ENCODE measurements at places on chromosomes 12 and 14. TPM values are rescaled to one million over a fixed set of nuclear protein-coding genes. Genes with fewer than 3 reads are reported as not detected.
A peak's percentile ranks its signal among the peaks of the same experiment; 100 is the strongest.

CIROP gene
- polyA plus RNA-seq = not detected

GLI1 gene
- polyA plus RNA-seq = 0.36 TPM

GRCh38 chr14:104898870-104899510 is 25.7 kb upstream of the PLD4 start:
- no peak for DNase-seq

- no peak for DNase-seq
These were observed 34.4 kb downstream of the CDK17 start for GRCh38 chr12:96365604-96366380.

GRCh38 chr12:128606051-128606450 is 217.7 kb downstream of the SLC15A4 start:
- no peak for DNase-seq

GRCh38 chr14:58812050-58812910 is 174.5 kb downstream of the DACT1 start:
- peak; percentile 97 for DNase-seq

DNA sequence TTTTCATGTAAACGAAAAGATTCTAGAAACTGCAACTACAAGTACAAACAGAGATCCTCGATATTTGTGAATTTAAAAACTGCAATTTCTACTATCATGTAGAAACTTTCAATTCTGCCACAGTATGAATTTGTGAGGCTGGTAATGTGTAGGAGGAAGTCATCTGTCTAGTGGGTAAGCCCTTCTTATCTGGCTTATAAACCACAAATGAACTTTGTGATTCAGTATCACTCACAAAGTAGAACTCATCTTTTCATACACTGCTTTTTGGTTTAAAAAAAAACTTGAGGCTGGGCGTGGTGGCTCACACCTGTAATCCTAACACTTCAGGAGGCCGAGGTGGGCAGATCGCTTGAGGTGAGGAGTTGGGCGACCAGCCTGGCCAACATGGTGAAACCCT is 20.7 kb downstream of the GTF2A1 start:
- DNase-seq = no peak

- DNase-seq = no peak
These were observed 416.5 kb downstream of the NRXN3 start for GRCh38 chr14:78586681-78587080.

DNA sequence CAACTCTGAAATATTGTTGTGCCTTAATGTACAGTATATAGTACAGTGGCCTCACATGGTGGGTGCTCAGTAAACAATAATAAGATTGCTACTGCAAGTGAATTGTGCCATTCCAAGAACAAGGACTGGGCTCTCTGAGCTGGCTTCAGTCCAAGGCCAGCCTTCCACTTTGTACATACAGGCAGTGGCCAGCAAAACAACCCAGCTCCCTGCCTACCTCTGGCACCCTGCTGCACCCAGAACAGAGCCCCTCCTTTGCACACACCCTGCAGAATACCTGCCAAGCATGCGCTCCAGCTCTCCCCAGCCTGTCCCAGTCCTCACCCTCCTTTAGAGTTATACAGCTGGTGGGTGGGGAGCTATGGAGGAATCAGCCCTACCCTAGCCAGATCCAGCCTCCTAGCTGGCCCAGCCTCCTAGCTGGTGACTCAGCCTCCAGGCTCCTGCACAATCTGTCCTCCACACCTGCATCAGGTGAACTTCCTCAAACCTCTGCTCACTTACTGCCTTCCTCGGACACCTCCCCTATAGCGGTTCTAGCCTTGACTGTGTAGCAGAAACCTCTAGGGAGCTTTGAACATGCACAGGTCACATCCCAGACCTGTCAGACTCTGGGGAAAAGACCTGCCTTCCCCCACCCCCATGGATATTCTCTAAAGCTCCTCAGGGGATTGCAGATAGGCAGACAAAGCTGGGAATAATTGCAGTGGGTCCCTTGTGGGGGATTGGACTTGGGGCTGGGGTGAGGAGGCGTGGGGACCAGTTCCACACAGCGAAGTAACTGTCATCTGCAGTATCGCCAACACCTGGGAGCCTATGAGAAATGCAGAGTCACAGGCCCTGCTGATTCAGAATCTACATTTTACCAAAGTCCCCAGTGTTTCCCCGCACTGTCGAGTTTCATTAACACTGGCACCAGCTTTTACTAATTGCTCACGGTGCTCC is 17.9 kb downstream of the ZDHHC22 start:
- no peak for DNase-seq

DNA sequence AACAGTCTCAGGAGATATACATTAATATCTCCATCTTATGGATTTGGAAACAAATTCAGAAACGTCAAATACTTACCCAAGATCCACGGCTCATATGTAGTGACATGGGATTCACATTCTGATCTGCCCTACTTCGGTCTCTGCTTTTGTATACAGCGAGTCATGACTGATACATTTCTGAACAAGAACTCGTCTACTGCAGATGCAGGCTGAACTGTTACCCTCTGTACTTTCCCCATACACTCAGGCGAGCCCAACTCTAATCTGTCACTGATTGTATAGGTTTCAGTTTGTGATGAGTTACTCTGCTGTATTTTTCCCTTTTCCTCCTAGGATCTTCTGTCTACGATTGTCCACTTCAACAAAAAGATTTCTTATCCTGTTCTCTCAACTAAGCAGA is 441.6 kb downstream of the CCDC91 start:
- DNase-seq = no peak

- DNase-seq = no peak
These were observed 321.8 kb upstream of the E2F7 start for GRCh38 chr12:77387214-77387613.

- DNase-seq = no peak
These were observed 143.5 kb downstream of the NEDD1 start for GRCh38 chr12:97050509-97050908.

- DNase-seq = no peak
These were observed 141.5 kb downstream of the NTF3 start for GRCh38 chr12:5573390-5573789.

DNA sequence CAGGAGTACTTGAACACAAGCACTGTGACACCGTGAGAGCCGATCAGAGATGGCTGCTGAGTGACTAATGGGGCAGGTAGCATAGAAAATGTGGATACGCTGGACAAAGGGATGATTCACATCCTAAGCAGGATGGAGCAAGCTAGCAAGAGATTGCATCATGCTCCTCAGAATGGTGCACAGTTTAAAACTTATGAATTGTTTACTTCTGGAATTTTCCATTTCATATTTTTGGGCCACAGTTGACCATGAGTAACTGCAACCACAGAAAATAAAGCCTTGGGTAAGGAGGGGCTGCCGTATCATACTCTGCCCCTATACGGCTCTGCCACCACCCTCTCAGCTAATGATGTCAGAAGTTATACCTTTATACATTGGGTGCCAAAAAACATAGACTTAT is 23.3 kb upstream of the MARK3 start:
- DNase-seq = no peak

DNA sequence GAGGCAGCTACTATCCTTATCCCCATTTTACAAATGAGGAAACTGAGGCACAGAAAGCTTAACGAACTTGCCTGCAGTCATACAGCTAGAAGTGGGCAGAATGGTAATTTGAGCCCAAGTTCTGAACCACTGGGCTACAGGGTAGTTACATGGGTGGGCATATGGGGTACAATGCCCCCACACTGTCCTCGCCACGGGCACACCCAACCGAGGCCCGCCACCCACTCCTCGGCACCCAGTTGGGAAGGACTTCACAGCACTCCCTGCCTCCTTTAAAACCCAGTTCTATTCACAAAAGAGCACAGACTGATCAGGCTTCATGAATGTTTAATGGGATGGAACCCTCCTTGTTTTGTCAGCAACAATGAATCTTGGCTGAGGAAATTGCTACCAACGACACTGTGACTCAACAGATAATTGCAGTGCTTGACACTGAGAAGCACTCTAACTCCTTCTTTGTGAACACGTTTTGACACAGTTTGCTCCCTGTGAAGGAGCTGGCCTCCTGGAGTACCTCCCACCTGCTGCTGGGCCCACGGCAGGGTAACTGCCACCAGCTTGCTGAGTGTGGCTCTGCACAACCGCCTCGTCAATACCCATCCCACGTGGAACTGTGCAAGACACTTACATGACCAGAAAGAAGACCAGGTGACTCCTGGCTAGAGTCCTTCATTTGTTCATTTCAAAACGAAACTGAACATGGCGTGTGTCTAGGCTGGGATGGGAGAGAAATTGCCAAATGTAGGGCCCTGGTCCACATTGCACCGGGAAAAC is 63.5 kb downstream of the CLMN start:
- peak; percentile 44 for DNase-seq

DNA sequence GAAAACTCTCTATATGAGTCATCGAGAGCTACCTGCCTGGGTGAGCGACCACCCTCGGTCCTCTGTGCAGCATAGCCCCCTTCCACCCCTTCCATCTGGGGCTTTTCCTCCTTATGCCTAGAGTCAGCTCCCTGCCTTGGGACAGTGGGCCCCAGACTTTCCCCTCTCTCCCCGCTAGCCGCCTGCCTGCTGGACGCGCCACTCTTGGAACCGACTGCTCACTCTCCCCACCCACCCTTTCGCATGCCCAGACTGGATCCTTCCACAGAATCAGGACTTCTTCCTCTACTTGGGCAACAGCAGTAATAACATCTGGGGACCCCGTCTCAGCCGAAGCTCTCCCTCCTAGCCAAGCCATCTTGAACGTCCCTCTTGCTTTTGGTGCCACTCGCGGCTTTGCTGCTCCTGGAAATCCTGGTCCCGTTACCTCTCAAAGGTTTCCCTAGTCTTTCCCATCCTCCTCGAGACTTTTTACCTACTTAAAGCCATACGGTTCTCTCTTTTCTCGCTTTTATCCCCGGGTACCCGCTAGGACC is 671 bp downstream of the ESYT1 start:
- DNase-seq = peak; percentile 43

DNA sequence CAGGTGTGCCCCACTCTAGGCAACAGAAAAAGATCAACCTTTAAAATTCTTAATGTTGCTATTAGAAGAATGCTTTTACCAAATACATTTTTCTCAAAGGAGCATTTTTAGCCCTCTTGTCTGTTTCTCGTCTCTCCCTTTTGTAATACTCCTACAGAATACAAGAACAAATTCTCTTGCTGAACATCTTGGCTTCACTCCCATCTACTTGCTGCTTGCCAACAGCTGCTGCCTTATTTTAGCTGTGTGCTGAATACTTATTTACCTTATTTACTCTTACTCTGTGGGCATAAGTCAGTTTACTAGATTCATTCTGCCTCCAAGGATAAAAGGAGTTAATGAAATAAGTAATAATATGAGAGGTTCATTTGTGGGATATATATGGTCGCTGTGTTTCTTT is 70.8 kb downstream of the POLR3B start:
- DNase-seq = peak; percentile 75

DNA sequence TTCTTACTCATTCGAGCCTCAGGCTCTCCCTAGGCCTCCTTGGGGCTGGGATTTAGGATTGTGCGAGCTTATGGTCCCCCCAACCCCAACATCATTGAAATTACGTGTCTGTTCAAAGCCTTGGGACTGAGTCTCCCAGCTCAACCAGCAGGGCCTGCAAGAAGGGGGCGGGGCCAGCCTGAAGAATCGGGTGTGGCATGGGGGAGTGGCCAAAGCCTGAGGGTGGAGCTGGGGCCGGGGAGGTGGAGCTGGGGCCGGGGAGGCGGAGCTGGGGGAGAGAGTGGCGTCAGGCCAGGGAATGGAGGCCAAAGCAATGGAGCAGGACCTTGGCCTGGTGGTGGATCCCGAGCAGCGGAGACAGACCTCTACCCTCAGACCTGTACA is 24.3 kb upstream of the HSPB8 start:
- DNase-seq = no peak

DNA sequence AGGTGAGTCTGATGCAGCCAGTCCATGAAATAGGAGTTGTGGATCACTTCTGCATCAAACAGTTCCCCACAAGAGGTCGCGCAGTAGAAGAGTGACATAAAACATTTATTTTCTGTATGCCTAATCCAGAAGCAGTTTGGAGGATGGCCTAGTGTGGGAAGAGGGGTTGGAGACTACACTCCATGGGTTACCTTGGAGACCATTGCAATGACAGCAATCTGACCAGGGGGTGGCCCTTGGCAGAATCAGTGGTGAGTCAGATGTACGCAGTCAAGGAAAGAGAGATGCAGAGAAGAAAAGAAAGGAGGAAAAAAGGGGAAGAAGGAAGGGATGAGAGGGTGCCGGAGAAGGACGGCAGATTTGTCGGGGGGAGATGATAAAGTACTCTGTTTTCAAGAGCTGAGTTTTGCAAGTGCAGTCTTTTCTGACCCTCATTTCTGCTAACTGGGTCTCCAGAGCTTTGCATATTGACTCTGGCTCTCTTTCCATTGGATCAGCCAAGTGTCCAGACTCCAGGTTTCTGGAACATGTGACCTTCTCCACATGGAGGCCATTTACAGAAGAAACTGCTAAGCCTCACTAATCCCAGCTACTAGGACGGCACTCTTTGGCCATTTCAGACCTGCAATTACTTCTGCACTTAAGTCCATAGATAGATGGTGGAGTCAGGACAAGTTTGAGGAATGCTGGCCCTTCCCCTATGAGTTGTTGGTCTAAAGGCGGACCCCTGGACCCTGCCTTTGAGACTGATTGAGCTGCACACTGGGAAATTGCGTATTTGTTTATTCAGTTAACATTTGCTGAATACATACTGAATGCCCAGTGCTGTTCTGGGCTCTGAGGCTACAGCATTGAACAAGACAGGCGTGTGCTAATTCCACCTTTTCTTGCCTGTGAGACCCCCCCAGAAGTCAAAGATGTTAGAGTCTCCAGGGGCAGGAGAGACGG is 424.2 kb downstream of the BCL11B start:
- DNase-seq = no peak

DNA sequence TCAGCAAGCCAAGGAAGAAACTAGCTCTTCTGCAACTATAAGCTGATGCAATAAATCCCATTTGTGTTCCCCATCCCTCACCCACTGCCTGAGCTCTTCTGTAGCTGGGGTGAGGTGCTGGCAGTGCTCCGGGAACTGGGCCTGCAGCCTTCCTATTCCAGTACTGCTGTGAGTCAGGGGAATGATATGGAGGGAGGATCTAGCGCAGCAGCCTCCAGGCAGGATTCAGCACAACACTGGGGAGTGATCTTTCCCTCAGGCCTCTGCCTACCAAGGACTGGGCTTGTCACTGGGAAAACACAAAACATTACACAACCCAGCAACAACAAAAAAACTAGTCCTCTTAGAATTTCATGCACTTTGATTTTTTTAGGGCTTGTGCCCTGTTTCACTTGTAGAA is 58.7 kb downstream of the ST8SIA1 start:
- DNase-seq = no peak

GRCh38 chr12:13794706-13795105 is 186.7 kb downstream of the GRIN2B start:
- DNase-seq = no peak

- DNase-seq = peak; percentile 82
These were observed 15.3 kb downstream of the VPS37B start for GRCh38 chr12:122880668-122881067.

DNA sequence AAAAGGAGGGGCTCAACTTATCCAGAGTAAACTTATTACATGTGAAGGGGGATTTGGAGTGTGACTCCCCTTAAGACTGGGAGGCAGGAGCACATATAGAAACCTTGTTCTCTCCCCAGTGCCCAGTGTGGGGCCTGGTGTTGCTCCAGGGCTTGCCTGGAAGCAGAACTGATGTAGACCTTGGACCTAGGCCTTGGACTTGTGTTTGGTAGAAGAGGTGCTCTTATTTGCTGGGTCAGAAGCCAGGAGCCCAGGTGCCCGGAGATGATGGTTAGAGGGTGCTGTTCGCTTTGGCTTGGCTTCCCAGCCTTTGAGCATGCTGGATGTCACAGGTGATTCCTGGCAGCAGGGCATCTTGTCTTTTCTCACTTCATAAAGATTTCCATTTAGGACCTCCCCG is 110.4 kb downstream of the SMOC1 start:
- DNase-seq = no peak

GRCh38 chr14:55500219-55500701 is 59.8 kb upstream of the TBPL2 start:
- no peak for DNase-seq

GRCh38 chr12:27810756-27811155 is 30.7 kb upstream of the MANSC4 start:
- peak; percentile 54 for DNase-seq

Data from brain (organoid and tissue), 16 donors.